ENCODE measurements at places on chromosomes 11 and 22.
A peak's percentile ranks its signal among the peaks of the same experiment; 100 is the strongest.

DNA sequence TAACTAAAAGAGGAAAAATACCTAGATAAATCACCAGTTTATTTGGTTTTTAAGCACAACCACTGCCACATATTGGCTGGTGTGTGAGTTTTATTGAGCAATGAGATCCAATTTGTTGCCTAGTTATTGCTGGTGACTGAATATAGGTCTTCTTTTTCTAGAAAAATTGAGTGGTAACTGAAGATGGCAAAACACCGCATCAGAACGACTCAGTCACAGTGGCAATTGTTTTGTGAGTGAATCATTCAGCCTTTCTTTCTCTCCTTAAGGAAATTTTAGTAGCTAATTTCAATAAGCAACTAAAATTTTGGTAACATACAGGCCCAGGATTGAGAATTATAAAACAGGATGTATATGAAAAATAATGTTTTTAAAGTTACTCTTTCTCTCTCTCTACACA, 533.0 kb downstream of the KCNA4 start:
- no peaks in the 10 kb centered on the region for H3K4me1 ChIP-seq
- H3K27me3 ChIP-seq = no peaks in the 10 kb centered on the region
- H3K36me3 ChIP-seq = no peaks in the 10 kb centered on the region
- no peak overlapping the region for H3K4me3 ChIP-seq

DNA sequence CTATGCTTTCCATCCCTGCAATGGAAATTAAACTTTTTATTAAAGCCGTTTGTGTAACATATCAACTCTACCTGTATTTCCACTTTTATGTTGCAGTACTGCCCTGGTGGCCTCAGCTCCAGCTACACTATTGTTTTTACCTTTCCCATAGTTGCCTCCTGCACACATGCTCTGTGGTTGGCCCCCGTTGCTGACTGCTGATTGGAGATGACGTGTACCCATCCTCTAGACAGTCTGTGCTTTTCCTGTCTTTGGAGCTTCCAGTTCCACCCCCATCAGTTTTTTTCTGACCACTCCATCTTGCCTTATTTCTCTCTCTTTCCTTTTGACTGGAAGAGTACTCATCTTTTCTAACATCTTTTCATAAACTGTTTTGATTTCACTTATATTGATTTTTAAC, 123.8 kb downstream of the TEAD1 start:
- H3K36me3 ChIP-seq = no peaks in the 10 kb centered on the region
- H3K4me3 ChIP-seq = no peak overlapping the region
- no peak for DNase-seq
- no peak overlapping the region for H3K27ac ChIP-seq

DNA sequence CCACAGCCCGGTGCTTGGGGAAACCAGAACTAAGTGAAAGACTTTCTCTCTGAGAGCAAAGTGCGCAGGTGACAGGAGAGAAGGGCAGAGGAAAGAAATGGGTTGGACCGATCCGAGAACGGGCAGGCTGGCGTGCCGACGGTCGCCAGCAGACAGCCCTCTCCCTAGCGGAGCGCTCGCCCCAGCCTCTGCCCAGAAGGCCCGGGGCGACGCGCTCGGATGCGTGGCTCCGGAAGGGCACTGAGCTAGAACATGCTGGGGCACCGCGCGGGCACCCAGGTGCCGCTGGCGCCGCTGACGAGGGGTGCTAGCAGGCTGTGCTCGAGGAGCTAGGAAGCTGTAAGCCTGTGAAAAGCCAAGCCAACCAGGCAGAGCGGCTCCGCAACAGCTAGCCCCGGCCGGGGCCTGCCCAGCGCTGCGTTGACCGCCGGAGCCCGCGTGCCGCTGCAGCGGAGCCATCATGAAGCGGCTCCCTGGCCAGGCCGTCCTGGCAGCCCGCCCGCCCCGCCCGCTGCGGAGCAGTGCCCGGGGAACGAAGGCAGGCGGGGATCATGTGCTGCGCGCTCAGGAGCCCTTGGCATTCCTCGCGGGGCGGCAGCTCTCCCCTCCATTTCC, 22.1 kb upstream of the RRAS2 start:
- H3K27ac ChIP-seq = no peak overlapping the region
- H3K4me1 ChIP-seq = no peaks in the 10 kb centered on the region
- peak; percentile 71 for DNase-seq
- H3K27me3 ChIP-seq = no peaks in the 10 kb centered on the region
- peak overlapping the region; percentile 39 for H3K4me3 ChIP-seq
- no peaks in the 10 kb centered on the region for H3K36me3 ChIP-seq

DNA sequence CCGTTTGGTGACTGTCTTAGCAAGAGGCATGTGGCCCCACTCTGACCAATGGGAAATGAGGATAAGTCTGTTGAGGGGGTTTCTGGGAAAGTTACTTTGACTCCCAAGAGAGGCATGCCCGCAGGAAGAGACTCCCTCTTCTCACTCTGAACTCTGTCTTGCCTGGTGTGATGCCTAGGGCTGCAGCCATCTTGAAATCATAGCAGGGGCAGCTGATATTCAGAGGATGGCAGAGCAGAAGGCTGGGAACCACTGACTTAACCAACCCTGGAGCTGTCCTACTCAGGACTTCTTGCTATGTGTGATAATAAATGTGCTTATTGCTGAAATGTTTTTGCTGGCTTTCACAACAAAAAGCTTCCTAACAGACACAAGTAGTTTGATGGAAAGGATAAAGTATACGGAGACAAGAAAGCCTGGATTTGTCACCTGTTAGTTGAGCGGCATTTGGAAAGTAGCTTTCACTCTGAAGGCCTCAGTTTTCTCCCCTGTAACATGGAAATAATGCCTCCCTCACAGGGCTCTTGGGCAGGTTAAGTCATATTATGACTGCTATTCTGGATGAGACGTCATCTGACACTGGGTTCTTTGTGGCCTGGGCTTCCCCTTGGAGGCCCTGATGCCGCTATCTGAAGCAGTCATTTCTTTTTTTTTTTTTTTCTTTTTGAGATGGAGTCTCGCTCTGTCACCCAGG, 128.5 kb downstream of the CEP164 start:
- H3K4me3 ChIP-seq = no peak overlapping the region
- no peaks in the 10 kb centered on the region for H3K4me1 ChIP-seq
- H3K27me3 ChIP-seq = no peaks in the 10 kb centered on the region
- H3K36me3 ChIP-seq = no peaks in the 10 kb centered on the region
- no peak for DNase-seq
- H3K27ac ChIP-seq = no peak overlapping the region

DNA sequence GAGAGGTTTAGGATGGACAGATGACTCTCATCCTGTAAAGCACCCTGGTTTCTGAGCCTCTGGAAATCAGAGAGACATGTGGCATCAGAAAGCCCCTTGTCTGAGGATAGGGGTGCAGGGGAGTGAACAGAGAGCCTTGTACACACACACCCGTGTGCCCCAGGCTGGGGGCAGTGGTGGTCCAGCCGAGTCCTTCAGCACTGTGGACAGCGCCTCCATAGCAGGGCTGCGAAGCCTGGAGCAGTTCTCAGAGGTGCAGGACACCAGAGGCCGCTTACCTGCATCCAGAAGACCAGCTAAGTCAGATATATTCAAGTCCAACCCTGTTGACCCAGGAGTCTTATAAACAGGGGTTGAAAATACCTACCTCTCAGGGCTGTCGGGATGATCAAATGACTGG, 11.5 kb upstream of the IGSF9B start:
- H3K4me1 ChIP-seq = no peaks in the 10 kb centered on the region
- H3K36me3 ChIP-seq = no peaks in the 10 kb centered on the region
- no peak for DNase-seq
- no peaks in the 10 kb centered on the region for H3K27me3 ChIP-seq

- H3K4me3 ChIP-seq = no peak overlapping the region
- H3K27me3 ChIP-seq = no peaks in the 10 kb centered on the region
- no peak overlapping the region for H3K27ac ChIP-seq
- DNase-seq = peak; percentile 8
- no peaks in the 10 kb centered on the region for H3K4me1 ChIP-seq
- no peaks in the 10 kb centered on the region for H3K36me3 ChIP-seq
These were observed 12.6 kb upstream of the P2RY6 start for GRCh38 chr11:73259406-73260126.

GRCh38 chr11:17368551-17368950, 17.0 kb downstream of the NCR3LG1 start:
- no peaks in the 10 kb centered on the region for H3K4me1 ChIP-seq
- no peaks in the 10 kb centered on the region for H3K27me3 ChIP-seq
- no peak overlapping the region for H3K27ac ChIP-seq

GRCh38 chr22:36671404-36671803, 32.1 kb downstream of the CACNG2 start:
- H3K4me1 ChIP-seq = no peaks in the 10 kb centered on the region
- H3K36me3 ChIP-seq = no peaks in the 10 kb centered on the region
- no peak for DNase-seq
- no peaks in the 10 kb centered on the region for H3K27me3 ChIP-seq
- H3K27ac ChIP-seq = no peak overlapping the region

GRCh38 chr11:19714387-19715363, 2.0 kb downstream of the NAV2 start:
- no peaks in the 10 kb centered on the region for H3K36me3 ChIP-seq
- peak; percentile 57 for DNase-seq
- peak overlapping the region; percentile 45 for H3K4me3 ChIP-seq
- peak overlapping the region; percentile 75 for H3K27ac ChIP-seq
- no peaks in the 10 kb centered on the region for H3K27me3 ChIP-seq

GRCh38 chr11:33147559-33147958, 13.7 kb downstream of the CSTF3 start:
- H3K27me3 ChIP-seq = no peaks in the 10 kb centered on the region
- H3K4me1 ChIP-seq = no peaks in the 10 kb centered on the region
- H3K27ac ChIP-seq = no peak overlapping the region
- no peak for DNase-seq
- no peak overlapping the region for H3K4me3 ChIP-seq

DNA sequence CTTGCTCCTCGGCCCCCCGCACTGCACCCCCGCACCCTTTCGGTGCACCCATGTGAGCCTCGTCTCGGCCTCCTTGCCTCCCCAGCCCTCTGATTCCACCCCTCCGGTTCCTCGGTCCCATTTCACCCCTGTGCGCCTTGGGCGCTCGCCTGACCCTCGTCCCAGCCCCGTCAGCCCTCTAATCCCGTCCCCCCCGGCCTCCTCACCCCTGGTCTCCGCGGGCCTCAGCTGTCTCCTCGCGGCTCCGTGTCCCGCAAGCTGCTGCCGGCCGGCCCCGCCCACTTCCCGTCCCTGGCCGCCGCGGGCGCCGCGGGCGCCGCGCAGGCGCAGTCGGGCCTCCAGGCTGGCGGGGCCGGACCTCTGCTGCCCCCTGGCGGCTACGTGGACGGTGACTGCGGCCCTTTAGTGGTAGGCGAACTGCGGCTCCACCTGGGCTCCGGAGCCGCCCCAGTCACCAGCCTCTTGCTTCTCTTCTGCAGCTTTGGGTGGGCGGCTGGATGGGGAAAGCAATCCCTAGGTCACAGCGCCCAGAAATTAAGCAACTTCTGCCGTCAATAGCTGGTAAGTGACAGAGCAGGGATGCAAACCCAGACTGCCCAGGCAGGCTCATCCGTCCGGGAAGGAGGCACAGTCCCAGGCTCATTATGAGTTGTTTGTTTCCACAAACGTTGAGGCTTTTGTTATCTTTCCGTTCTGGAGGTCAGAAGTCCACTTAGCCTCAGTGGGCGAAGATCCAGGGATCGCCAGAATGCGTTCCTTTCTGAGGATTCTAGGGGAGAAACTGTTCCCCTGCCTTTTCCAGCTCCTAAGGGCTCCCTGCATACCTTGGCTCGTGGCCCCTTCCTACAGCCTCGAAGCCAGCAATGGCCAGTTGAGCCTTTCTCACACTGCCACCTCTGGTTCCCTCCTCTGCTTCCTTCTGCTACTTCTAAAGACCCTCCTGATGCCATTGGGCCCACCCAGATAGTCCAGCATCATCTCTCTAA, at the start of gene PPM1F:
TSS of gene PPM1F (minus strand) at position 263 of the 986 bp plus-strand sequence. CDS start 6,800 bp downstream, outside the sequence.
- peaks cover 3% of the 10 kb centered on the region for H3K4me1 ChIP-seq
- DNase-seq = peak; percentile 90
- H3K27me3 ChIP-seq = no peaks in the 10 kb centered on the region
- H3K27ac ChIP-seq = peak within 1 kb of the TSS; percentile 74
- peak within 1 kb of the TSS; percentile 95 for H3K4me3 ChIP-seq

GRCh38 chr11:122304973-122305372, 189.0 kb upstream of the BLID start:
- H3K27me3 ChIP-seq = no peaks in the 10 kb centered on the region
- no peak overlapping the region for H3K4me3 ChIP-seq
- peak overlapping the region; percentile 12 for H3K27ac ChIP-seq
- no peaks in the 10 kb centered on the region for H3K36me3 ChIP-seq
- H3K4me1 ChIP-seq = peaks cover 4% of the 10 kb centered on the region

DNA sequence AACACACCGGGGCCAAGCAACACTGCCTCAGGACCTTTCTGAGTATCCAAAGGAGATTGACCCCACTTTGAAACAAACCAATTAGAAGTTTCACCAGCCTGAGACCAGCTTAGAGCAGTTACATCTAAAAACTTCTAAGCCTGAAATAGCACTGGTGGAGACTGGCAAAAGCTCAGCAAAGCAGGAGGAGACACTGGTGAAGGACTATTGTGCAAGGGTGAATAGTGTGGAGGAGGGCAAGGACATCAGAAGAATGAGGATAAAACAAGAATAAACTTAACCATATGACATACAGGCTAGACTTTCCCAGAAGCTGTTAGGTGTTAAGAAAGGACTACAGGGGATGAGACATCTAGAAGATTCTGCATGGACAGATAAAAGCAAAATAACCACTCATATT, 152.4 kb downstream of the FCHSD2 start:
- H3K36me3 ChIP-seq = no peaks in the 10 kb centered on the region
- H3K4me1 ChIP-seq = no peaks in the 10 kb centered on the region
- H3K27ac ChIP-seq = no peak overlapping the region
- no peak overlapping the region for H3K4me3 ChIP-seq

GRCh38 chr11:134792044-134792443, 380.0 kb upstream of the B3GAT1 start:
- H3K27me3 ChIP-seq = peaks cover 3% of the 10 kb centered on the region
- no peak overlapping the region for H3K27ac ChIP-seq
- no peak overlapping the region for H3K4me3 ChIP-seq
- no peaks in the 10 kb centered on the region for H3K4me1 ChIP-seq

DNA sequence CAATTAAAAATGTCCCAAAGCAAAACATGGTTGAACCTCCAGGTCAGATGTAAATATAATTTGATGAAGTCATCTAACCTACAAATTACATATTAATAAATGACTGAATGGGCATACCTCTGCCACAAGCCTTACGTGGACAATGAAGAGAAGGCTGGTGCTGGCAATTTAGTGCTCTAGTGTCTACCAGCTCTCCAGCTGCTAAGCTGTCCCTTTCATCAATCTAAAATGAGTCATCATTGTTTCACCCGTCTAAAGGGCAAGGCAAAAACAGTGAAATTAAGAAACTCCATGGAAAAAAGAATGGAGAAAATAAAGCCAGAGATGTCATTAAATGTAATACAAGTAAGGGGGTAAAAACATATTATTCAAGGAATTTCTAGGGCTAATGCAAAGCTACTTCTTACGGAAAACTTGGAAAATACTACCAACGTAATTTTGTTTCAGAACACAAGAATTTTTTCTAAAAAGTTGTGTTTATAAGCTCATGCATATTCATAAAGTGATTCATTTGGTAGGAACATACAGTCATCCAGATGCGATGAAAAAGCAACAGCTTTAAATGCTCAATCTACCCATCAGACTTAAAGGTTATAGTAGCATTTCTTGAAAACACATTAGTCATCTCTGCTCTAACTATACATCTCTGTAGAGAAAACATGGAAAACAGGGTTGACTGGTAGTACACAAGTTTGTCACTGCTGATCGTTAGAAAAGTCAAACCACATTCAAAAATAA, 71.5 kb downstream of the SIK3 start:
- no peaks in the 10 kb centered on the region for H3K4me1 ChIP-seq
- DNase-seq = no peak
- no peaks in the 10 kb centered on the region for H3K36me3 ChIP-seq
- H3K27me3 ChIP-seq = no peaks in the 10 kb centered on the region

GRCh38 chr11:126328001-126328390, 24.1 kb downstream of the DCPS start:
- H3K4me1 ChIP-seq = no peaks in the 10 kb centered on the region
- H3K4me3 ChIP-seq = no peak overlapping the region
- no peaks in the 10 kb centered on the region for H3K36me3 ChIP-seq
- H3K27me3 ChIP-seq = no peaks in the 10 kb centered on the region

Measured in uterus (tissue), 4 donors.